ENCODE measurements at places on chromosomes 4 and X.

DNA sequence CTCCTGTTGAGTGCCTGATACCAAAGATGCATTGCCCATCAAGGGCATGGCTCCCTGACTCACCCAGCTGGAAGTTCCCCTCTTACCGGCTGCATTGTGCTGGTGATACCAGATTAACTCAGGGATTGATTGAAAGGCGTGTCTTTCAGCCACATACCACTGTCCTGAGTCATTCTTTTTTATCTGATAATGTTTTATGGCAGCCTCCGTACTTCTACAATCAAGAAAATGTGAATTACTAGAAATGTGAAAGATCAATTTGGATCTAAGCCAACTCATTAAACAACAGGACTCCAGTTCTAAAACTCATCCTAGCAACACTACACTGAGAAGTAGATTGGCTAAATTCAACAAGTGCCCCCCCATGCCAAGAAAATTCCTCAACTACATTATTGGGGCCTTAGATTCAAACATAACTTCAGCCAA is 40.0 kb downstream of the TXK start:
- peak; percentile 51 for DNase-seq

GRCh38 chr4:177339477-177340374 is 30.1 kb downstream of the NEIL3 start:
- DNase-seq, result peak; percentile 69

- peak; percentile 50 for DNase-seq
Observed at GRCh38 chr4:101346351-101347266, 717 bp downstream of the PPP3CA start.

DNA sequence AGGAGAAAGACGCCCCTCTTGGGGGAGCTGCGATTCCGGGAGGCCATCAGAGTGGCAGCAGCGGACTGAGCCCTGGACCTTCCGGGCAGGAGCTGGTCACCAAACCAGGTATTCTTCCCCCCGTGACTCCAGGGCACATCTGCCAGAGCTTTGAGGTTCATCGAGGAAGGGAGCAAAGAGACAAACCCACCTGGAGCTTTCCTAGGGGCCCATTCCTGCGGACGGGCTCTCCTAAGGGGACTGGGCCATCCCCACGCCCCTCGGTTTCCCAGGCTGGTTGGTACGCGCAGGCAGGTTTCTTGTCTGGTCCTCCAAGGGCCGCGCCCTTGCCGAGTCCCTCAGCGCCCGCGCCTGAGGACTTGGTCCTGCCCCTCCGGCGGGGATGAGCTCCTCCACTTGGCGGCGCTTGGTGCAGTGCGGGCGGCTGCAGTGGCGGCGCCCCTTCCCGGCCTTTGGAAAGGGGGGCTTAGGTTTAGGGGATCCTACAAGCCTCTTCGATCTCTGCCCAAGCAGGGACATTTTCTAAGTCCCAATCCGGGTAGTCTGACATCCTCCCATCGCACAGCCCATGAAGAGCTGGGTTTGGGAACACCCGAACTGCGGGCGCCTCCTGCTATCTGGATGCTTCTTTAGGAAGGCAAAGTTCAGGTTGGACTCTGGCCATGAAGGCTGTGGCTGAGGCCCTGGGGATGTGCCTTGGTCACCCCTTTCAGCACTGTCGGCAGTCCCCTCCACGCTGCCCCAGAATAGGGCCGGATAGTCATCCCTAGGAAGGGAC is 538 bp downstream of the STBD1 start:
- peak; percentile 49 for DNase-seq

DNA sequence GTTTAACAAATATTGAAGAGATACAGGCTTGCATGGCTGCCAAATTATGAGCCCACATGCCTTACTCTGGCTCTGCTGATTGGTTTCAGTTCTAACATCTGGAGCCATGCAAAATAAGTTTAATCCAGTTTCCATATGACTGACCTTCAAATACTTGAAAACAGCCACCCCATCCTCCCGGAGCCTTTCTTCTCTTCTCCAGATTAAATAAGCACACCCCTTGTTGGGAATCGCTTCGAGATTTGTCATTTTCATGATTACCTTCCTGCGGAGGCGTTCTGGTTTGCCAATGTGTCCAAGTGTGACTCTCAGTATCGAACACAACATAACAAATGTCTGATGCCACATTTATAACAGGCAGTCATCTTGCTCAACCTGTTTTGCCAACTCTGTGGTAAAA is 101.6 kb upstream of the JADE1 start:
- DNase-seq, result peak; percentile 75

- DNase-seq, result no peak
Observed at GRCh38 chr4:70463335-70463734, 8.7 kb upstream of the MUC7 start.

GRCh38 chr4:58453956-58454355 is 1343.8 kb upstream of the IGFBP7 start:
- DNase-seq, result no peak

DNA sequence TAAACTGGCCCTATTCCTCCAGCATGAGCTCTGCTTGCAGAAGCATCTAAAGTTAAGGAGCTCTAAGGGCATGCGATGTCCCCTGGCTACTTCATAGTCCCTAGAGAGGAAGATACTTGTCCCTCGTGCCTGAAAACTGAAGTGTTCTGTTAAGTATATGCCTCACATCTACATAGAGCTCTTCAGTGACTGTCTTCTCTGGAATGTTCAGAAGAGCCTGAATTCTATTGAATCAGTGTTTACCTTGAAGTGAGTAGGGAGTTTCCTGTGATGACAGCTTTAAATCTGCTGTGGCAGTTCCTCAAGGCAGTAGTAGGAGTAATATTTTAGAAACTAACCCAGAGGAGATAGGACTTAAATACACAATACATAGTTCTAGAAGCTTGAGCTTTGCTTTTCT is 111.2 kb downstream of the ZNF518B start:
- DNase-seq, result no peak

DNA sequence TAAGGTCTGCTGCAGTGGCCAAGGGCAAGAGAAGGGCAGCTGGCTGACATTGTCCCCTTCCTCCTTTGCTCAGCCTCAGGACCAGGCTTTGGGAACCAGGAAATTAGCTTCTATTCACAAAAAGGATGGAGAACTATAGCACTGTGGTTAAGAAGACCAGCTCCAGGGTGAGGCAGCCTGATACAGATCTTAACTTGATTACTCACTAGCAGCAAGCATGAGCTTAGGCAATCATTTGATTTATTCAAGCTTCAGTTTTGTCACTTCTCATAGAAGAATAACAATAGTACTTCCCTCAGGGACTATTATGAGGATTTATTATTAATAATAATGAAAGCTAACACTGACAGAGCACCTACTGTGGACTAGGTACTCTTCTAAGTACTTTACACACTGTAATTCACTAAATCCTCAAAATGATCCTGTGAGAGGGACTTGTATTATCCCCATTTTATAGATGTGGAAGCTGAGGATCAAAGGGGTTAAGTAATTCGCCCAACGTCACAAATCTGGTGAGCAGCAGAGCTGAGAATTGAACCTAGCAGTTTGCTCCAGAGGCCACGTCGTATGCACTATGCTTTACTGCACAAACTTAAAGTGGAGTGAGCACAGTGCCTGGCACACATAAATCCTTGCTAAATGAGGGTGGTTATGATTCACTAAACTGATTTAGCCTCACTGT is 130.4 kb upstream of the PAK3 start:
- DNase-seq, result no peak

GRCh38 chrX:8453611-8454010 is 11.0 kb upstream of the VCX3B start:
- no peak for DNase-seq

DNA sequence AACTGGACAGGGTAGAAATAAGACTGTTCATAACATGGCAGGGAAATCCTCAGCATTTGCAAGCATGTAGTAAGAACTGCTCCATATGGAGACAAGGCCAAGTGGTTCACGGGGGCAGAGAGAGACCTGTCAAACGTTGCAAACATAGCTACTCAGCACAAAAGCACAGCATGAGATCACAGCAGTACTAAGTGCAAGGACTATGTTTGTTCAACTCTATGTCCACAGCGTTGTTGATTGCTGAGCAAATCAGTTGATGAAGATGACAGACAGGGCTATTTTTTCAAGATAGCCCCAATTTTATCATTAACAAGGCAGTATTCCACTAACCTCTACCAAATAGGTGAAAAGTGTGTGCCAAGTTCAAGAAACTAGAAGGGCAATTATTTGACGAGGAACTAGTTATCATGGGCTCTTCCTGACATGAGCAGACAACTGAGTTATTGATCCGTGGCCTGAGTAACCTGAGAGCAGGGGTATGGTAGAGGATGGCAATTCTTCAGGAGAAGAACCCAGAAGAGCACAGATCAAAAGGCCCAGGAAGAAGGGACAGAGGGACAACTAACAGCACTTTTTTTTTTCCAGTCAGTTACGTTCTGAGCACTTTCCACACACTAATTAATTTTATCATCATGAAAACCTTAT is 57.4 kb downstream of the SPOCK3 start:
- DNase-seq, result no peak

DNA sequence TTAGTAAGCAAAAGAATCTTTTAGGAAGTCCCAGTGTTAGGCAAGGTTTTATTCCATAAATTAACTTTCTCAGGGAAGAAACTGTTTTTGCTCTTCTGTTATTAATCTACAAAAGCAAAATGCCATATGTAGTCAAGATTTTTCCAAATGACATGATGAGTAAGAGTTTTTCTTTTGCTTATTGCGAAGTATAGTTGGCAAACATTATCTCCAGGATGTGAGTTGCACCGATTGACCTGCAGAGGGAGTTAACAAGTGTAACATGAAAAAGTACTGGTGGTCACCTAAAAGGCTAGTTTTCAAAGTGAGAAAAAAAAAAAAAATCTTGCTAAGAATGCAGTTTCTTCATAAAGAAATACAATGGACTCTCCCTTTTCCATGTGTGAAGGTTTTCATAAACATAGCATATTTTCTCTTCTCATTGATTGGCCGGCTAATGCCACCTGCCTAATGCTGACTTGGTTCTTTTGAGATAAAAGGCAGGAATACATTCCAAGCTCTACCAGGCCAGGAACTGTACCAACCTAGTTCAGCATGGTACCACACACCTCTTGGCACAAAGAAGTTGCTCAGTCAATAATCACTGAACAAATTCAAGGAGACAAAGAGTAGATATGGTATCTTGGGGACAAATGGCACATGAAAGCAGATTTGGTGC is 100.2 kb downstream of the LNX1 start:
- DNase-seq, result peak; percentile 92

All from foreskin fibroblast (primary cell).